ENCODE measurements at places on chromosomes 1 and 21.

GRCh38 chr1:11012260-11013159 is at the start of gene TARDBP:
TSS of gene TARDBP (plus strand) at chr1:11012654. CDS start at chr1:11013728, 1,074 bp downstream.
- DNase-seq = peak; percentile 78

- DNase-seq = no peak
Measured at GRCh38 chr1:200471739-200472138, 61.9 kb upstream of the ZNF281 start.

DNA sequence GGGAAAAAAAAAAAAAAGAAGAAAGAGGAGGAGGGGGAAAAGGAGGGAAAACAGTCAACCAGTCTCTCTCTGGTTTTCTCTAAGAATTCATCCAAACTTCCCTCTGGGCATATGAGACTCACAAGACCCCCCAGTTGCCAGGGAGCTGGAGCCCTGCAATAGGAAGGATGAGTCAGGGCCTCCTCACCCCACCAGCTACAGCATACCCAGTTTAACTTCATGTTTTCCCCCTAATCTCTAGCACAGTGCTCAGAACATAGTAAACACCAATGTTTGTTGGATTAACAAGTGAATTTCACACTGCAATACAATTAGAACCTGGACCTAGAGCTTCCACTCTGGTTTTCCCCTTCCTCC is 7.8 kb downstream of the F11R start:
- DNase-seq = no peak

GRCh38 chr21:43282358-43283120 is 113.7 kb downstream of the CRYAA start:
- DNase-seq = no peak

DNA sequence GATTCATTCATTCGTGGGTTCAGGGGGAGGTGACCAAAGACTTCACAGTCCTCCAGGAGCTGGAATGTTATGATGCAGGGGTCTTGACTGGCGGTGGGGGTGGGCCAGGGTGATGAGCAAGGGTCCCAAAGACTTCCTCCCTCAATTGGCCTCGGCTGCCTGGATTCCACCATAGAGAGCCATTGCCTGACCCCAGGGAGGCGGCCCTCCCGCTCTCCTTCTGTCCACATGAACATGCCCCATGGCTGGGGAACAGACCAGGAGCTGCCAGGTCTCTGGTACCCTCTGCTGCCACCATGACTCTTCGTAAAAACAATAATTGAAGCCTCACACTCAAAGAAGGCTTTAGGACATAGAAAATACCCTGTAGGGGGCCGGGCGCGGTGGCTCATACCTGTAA is 102.5 kb upstream of the CASZ1 start:
- no peak for DNase-seq

DNA sequence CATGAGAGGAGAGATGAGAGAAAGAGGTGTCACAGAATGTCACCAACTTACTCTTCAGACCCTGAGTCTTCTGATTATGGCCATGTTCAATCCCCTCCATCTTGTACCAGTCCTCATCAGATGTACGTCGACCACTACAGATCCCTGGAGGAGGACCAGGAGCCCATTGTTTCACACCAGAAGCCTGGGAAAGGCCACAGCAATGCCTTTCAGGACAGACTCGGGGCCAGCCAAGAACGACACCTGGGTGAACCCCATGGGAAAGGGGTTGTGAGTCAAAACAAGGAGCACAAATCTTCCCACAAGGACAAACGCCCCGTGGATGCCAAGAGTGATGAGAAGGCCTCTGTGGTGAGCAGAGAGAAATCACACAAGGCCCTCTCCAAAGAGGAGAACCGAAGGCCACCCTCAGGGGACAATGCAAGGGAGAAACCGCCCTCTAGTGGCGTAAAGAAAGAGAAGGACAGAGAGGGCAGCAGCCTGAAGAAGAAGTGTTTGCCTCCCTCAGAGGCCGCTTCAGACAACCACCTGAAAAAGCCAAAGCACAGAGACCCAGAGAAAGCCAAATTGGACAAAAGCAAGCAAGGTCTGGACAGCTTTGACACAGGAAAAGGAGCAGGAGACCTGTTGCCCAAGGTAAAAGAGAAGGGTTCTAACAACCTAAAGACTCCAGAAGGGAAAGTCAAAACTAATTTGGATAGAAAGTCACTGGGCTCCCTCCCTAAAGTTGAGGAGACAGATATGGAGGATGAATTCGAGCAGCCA is 8.0 kb downstream of the ELOA start:
- no peak for DNase-seq

DNA sequence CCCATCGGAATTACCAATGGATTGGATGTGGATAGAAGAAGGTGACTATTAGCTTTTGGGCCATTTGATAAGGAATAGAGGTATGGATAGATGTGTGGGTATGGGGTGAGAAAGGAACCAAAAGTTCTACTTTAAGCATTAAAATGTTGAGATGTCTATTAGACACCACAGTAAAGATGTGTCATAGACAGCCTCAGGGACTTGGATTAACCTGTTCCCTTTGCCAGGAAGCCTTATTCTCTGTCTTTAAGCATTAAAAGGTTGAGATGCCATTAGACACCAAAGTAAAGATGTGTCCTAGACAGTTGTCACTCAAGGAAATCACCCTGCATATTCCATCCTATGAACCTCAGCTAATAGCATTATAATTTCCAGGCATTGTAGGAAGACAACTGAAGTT is 11.0 kb upstream of the DENND1B start:
- no peak for DNase-seq

DNA sequence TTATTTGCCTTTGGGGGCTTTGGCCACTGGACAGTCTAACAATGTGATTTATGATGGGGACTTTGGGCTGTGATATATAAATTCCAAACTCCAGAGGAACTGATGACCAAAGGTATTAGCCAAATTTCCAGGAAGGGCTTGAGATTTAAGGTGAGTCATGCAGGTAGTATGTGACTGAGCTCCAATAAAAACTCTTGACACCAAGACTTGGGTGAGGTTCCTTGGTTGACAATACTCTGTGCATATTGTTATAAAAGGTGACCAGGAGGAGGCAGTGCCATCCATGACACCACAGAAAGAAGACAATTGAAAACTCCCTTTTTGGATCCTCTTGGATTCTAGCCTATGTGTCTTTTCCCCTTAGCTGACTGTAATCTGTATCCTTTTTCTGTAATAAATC is 392.7 kb upstream of the LRRC7 start:
- no peak for DNase-seq

DNA sequence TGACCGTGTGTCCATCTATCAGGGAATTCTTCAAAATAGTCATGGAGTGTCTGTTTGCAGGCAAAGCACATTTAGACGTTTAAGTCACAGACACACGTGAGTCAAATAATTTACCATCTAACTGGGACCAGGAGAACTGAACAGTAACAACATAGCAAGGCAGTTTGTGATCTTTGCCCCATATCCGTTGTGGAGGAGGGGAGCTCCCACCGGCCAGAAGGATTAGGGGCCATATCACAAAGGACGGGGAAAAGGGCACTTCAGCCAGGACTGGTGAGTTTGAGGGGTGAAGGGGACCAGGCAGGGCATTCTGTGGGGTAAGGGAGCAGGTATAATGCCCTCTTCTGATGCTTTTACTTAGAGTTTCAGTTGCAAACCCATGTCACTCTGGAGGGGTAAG is 22.9 kb downstream of the ELAPOR1 start:
- DNase-seq = no peak

DNA sequence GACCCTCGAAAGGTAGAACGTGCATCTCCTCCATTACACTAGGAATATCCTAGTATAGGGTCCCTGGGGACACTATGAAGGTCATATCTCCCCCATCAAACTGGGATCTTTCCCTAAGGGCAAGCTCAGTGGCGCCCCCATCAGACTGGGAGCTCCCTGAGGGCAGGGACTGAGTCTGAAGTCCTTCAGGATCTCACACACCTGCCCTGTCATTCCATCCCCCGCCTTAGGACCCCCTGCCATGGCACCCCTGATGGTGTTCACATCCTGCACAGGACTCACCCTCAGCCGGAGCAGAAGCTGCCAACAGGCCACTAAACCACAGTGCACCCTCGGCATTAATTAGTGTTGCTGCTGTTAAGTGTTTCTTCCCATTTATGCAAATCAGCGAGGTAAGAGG is 50.4 kb downstream of the IGSF21 start:
- no peak for DNase-seq

DNA sequence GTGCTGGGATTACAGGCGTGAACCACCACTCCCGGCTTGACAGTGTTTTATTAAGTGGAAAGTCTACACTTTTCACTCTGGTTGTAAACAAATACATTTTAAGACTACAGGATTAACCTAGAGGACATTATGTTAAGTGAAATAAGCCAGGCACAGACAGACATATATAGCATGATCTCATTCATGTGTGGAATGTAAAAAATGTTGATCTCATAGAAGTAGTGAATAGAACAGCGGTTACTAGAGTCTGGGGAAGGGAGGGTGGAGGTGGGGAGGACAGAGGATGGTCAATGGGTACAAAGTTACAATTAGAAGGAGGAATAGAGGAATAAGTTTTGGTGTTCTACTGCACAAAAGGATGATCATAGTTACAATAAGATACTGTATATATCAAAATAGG is 16.9 kb downstream of the CTH start:
- DNase-seq = no peak

DNA sequence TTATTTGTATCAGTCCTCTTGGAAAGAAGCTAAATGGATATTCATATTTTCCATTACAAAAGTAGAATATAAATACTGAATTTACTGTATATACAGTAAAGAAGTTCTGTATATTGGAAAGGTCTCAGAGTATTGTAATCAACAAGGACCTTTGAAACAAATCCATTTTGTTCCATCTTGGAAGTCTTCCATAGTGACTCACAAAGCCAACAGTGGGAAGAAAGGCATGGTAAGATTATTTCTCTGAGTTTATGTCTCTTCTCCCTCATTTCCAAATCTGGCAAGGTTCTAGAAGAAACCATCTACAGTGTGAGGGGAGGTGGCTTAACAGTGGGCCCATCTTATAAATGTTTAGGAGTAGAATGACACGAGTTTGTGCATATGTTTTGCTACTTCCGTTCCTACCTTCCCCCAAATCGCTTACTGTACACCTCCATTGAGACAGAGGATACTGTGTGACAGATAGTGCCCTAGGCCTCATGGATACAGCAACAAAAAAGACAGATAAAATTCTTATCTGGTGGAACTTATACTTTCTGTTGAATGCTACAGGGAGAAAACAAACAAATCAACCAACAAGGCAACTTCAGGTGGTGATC is 22.1 kb upstream of the SSX2IP start:
- DNase-seq = no peak

GRCh38 chr1:161481624-161482392 is 23.4 kb upstream of the FCGR2A start:
- DNase-seq = no peak

- no peak for DNase-seq
Measured at GRCh38 chr1:246969621-246970020, 37.9 kb upstream of the AHCTF1 start.

DNA sequence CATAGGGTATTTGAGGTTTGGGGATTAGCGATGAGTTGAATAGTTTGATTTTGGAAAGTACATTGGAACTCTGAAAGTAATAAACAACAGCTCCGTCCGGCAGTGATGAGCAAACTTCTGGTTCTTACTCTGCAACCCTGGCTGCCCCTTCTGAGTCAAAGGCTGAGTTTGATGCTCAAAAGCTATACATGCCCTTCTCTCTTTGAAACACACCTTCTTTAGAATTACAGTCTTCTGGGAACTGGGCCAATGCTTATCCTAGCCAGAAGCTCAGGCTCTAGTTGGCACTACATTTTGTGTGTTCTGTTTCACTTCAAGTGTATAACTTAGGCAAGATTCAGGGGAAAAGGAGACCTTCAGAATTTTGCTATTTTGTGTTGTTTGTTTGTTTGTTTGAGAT is 9.3 kb downstream of the AHCYL1 start:
- DNase-seq = no peak
